Erythroblast (primary cell): ENCODE measurements at places on chromosomes 12 and 14.
A peak's percentile ranks its signal among the peaks of the same experiment; 100 is the strongest.

DNA sequence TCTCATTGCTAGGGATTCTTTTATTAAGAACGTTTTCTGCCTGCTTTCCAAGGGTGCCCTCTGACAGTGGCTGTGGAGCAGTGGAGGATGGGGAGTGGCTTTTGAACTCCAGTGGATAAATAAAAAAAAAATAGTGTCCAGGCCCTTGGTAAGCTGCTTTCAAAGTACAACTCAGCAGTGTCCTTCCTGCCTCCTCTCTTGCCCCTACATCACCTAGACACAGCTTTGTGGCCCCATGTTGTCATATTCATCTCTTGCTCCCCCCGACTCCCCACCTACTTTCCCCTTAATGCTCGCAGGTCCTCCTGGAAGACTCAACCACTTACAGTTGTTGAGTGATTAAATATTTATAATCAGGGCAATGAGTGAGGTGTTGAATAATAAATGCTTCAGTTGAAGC lies 880.9 kb downstream of the BCL11B start:
- no peak for DNase-seq

GRCh38 chr12:42568952-42569915 lies 20.3 kb downstream of the PRICKLE1 start:
- DNase-seq = peak; percentile 42

DNA sequence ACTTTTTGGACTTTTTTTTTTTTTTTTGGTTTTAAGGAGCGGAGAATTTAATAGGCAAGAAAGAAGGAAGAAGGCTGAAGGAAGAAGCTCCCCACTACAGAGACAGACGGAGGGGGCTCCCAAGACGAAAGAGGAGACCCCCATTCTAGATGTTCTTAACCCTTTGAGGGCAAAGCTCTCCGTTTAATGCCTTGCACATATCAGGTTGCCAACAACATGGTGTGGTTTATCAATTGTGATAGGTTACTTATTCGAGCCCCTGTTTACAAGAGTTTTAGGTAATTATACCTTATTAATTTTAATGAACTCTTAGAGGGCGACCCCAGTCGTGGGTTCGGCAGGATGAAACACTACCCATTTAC lies 1.2 kb upstream of the FBXO33 start:
- DNase-seq = no peak

- peak; percentile 80 for DNase-seq
These were observed 33.8 kb upstream of the FGD4 start for GRCh38 chr12:32365473-32366064.

- no peak for DNase-seq
These were observed 21.6 kb downstream of the PYM1 start for GRCh38 chr12:55906056-55906455.

DNA sequence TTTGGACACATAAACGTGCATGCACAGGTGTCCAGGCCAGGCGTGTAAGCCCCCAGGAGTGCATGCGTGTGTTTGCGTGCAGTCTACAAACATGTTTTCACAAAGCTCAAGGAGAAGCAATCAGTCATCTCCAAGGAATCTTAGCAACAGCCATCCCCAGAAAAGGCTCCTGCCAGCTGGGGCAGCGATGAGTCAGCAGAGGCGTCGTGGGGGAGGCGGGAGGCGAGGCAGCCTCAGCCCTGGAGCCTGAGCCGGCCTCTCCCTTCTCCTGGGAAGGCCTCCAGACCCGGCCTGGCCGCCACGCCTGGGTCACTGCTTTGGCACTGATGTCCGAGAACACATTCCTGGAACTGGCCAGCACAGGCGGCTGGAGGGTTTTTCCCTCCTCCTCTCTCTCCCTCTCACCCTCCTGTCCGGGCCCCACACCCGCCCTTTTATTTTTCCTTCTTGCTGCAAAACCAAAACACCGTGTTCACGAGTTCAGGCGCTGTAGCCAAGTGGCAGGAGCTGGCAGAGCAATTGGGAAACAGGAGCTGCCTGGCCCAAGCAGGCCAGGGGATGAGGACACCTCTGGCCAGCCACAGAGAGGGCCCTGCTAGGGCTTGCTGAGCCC lies 92.7 kb downstream of the LRRC74A start:
- peak; percentile 77 for DNase-seq

GRCh38 chr14:71651228-71651627 lies 281.0 kb upstream of the RGS6 start:
- no peak for DNase-seq

DNA sequence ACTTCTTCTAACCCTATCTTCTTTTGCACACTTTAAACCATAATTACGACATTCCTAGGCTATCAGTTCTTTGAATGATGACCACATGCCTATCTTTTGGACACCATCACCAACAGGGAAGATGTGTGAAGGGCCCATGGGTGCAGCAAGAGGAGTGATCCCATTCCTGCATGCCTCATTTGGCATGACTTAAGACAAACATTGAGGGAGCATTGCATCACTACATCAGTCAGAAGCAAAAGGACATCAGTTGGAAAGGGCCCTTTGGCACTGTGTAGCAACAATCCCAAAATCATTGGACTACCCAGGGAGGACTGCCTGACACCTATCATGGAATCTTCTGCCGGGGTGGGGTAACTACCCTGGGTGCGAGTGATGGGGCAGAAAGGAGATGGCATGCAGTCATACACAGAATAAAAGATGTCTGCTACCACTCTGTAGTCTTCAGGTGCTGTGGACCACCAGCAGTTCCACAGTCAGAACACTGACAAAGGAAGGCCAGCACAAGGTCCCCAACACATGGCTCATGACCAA lies 10.7 kb upstream of the TMBIM6 start:
- peak; percentile 90 for DNase-seq

GRCh38 chr14:65164825-65165135 lies 62.5 kb upstream of the MAX start:
- DNase-seq = no peak

DNA sequence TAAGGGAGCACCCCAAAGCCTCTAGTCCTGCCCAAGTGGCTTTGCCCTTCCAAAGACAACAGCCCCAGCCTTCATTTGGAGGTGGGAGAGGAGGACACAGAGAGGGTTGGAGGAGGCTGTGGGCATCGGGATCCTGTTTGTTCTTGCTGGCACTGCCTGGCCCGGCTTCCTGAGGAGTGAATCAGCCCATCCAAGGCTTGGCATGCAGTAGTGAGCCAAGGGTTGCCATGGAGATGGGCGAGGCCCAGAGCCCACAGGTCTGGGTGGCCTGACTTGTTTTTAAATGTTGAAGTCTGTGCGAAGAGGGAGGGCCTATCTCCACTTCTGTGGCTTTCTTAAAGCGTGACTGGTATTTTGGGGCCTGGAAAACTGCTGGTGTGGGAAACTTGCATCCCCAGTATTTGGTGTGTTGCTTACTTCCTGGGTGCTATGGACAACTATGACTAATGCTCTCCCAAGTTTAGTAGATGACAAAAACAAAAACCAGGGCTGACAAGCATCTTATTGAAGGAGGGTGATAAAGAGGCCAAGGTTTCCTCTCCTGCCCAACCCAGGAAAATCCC lies 15.8 kb downstream of the CD9 start:
- DNase-seq = no peak

DNA sequence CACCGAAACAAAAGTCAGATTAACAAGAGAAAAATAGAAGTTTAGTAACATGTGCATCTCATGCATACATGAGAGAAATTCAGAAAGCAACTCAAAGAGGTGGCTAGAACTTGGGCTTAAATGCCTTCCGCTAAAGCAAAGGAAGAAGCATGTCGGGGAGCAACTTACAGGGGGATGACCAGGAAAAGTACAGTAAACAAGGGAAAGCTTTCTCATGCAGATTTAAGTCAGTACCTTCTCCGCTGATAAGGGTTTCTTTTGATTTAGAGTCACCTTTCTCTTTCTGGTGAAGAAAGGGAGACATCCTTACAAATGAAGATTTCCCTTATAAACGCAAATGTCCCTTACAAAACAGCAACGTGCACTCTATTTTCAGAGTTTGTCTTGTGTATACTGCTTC lies 6.0 kb upstream of the RNASE6 start:
- no peak for DNase-seq

- peak; percentile 88 for DNase-seq
These were observed 13.5 kb downstream of the DHRS7 start for GRCh38 chr14:60151715-60152114.

GRCh38 chr14:51093371-51094281 lies 1.3 kb downstream of the TRIM9 start:
- peak; percentile 4 for DNase-seq

DNA sequence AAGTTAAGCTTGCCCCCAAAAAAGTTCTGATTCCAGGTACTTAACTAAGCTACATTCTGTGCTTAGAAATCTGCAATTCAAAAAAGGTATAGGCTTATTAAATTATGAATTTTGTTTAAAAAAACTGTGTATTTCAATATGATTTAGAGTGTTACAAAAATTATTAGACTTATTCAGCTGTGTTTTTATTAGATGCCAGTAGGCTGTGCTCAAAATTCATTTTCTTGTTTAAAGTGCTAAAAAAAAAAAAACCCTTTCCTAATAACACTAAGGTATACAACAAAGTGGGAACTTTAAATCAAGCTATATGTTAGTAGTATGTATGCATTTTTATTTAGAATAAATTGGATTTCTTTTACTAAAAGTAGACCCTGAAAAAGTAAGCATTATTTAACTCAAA lies 25.0 kb downstream of the LRRC9 start:
- DNase-seq = no peak
